Activated CD4-positive, alpha-beta T cell treated with anti-CD3 and anti-CD28 coated beads for 36 hours (primary cell): ENCODE measurements at places on chromosomes 16 and 17. TPM values are rescaled to one million over a fixed set of nuclear protein-coding genes. Genes with fewer than 3 reads are reported as not detected.

- H3K27ac ChIP-seq = peak overlapping the region; percentile 51
- peaks cover 20% of the 10 kb centered on the region for H3K4me1 ChIP-seq
- H3K27me3 ChIP-seq = peaks cover 14% of the 10 kb centered on the region
These were observed 141.2 kb downstream of the SEC14L1 start for GRCh38 chr17:77281904-77282367.

DNA sequence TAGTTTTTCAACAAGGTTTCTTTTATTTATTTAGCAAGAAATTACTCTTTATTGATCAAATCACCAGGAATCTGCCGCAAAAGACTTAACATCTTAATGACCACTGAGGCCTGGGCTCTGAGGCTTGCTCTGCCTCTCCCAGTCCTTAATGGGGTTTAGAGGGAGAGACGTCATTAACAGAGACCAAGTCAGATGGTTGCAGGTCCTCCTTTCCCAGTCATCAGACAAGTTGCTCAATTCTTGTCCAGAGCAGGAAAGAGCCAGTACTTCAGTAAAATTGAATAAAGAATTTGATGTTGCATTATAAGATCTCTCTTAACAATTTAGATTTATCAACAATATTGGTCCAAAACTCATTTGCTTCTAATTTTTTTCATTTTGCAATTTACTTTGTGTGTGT is 2.0 kb downstream of the SEPHS2 start:
- H3K4me1 ChIP-seq = peaks cover 28% of the 10 kb centered on the region
- H3K4me3 ChIP-seq = peak overlapping the region; percentile 86
- DNase-seq = no peak
- H3K36me3 ChIP-seq = peaks cover 23% of the 10 kb centered on the region
- no peak overlapping the region for H3K27ac ChIP-seq

LYRM1 gene
- 24.7 TPM for total RNA-seq

TRIM65 gene
- total RNA-seq = 31.9 TPM
